ENCODE measurements at places on chromosomes 7 and 10.

DNA sequence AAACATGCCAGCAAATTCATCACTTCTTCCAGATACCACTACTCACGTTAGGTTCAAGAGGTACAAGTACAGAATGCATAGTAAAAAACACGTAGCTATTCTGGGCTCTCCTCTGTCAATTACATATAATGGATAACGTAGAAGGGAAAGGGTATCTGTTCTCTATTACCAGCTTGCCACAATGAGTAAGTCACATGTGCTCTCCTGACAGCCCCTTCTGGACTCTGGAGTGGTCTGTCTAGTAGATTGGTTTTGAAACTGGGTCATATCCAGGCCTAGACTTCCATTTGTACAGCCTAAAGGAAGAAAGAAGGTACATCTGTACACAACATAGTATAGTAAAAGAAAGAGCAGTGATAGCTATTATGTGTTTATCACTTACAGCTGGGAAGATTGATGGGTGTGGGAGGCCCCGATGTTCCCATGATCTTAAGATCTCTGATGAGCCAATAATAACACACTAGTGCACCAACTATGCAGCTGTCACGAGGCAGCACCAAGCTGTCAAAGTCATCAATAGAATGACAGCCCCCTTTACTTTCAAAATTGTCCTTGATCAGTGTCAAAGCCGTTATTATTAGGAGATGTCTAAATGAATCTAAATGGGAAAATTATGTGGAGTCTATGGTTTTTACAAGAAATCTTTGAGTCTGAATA is 161.9 kb upstream of the AGK start:
- no peak for DNase-seq

- peak; percentile 64 for DNase-seq
These were observed 49.7 kb upstream of the DDC start for GRCh38 chr7:50614721-50615518.

DNA sequence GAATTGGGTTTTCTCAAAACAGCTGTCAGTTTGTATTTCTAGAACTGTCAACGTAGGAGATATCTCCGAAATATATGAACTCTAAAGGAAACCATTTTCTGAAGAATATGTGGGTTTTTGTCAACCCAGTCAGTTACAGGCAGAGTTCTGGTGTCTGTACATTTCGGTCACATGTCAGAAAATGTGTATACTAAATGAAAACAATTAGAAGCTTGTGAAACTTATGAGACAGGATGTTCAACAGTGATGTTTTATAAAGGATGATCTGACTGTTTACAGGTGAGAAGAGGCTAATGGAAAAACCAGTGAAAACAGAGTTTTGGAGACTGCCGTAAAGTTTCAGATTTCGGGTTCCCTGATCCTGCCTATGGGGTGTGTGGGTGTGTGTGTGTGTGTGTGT is 6.2 kb downstream of the JAZF1 start:
- no peak for DNase-seq

DNA sequence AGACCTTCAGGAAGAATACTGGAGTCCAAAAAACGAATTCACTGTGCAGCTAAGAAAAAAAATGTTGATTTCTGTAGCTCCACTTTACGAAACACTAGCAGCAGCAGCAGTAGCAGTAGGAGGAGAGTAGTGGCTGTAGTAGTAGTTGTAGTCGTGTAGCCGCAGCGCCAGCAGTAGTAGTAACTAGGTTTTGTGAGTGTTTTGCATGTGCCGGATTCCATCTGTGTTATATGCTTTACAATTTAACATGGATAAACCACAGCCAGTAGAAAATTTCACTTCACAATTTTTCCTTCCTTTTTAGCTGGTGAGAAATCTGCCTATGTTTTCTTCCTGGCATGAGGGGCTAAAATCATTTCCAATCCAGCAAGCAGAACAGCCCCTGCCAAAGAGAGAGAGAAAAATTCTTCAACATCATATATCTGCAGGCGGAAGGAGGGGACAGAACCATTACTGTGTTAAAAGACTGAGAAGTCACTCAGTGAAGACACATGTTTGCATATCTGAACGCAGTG is 148.4 kb upstream of the C7orf33 start:
- no peak for DNase-seq

- DNase-seq: no peak
These were observed 40.4 kb upstream of the DLX5 start for GRCh38 chr7:97064972-97065587.

DNA sequence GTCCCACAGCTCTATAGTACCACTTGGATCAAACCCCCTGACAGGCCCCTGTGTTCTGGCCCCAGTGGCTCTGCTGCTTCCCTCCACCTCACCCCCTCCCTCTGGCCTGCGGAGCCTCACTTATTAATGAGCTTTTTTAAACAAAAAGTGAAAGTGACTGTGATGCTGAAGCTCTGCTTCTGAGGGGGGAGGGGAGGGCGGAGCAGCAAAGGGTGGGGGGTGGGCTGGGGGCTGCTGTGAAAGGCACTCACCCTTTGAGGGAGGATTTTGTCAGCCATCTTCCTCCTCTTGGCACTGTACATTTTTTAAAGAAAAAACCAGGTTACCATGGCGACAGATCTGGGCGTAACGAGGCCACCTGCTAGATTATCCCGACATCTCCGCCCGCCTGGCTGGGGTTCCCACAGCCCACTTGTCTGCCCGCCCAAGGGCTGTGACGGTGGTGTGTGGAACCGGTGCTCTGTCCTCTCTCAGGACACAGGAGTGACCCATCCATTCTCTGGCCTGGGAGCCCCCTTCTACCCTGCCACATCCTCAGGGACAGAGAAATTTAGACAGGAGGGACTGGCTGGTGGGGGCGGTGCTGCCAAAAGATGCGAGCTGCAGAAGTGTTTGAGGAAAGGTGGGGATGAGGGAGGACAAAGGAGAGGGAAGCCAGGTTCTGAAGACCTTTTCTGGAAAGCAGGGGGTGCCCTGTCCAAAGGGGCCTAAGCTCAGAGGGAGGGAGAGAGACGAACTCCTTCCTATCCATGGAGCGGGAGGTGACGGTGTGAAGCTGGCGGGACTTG is 4.9 kb downstream of the SMARCD3 start:
- no peak for DNase-seq

- no peak for DNase-seq
These were observed 66.8 kb downstream of the UPF2 start for GRCh38 chr10:11975795-11976194.

GRCh38 chr7:131364767-131365344 is 37.2 kb downstream of the MKLN1 start:
- DNase-seq: no peak

DNA sequence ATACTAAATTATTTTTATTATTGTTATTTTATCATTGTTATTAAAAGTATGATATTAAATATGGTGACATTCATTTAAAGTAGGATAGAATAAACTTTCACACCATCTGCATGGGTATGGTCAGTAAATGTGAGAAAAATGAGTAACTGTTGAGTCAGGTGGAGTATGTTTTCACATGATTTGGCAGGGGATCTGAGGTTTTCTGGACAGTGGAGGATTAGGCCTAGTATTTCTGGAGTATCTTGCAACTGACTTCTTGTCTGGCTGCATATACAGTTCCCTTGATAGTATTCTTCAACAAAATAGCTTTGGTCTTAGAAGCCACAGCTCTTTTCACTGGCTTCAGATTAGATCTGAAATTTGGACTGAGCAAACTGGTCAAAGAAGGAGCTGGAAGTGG is 54.5 kb downstream of the GBF1 start:
- no peak for DNase-seq

DNA sequence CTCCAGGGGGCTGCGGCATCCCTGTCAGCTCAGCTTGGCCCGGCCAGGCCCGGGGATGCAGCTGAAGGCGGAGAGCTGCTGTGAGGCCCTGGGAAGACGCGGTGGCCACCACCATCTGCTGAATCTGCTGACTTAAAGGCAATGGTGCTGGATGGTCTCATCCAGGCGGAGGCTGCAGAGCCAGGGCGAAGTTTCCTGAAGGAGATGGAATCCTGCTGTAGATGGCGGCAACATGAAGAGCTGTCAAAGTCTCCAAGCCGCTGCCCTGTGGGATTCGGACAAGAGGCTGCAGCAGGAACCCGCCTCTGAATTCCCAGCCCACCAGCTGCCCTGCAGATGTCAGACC is 200.1 kb downstream of the PTPRN2 start:
- no peak for DNase-seq

DNA sequence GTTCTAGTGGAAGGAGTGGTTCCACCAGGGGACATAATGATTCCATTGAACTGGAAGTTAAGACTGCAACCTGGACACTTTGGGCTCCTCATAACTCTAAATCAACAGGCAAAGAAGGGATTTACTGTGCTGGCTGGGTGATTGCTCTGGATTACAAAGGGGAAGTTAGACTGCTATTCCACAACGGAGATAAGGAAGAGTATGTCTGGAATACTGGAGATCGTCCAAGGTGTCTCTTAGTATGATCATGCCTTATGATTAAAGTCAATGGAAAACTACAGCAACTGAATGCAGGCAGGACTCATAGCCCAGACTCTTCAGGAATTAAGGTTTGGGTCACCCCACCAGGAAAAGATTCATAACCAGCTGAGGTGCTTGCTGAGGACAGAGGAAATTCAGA is 310.6 kb upstream of the MGMT start:
- no peak for DNase-seq

GRCh38 chr10:113345826-113346624 is 206.8 kb upstream of the HABP2 start:
- no peak for DNase-seq

GRCh38 chr10:97210543-97210960 is 24.8 kb upstream of the SLIT1 start:
- peak; percentile 79 for DNase-seq

- no peak for DNase-seq
These were observed 47.6 kb downstream of the PLXNA4 start for GRCh38 chr7:132528695-132529094.

GRCh38 chr10:89337484-89337883 is 9.7 kb downstream of the IFIT3 start:
- no peak for DNase-seq

DNA sequence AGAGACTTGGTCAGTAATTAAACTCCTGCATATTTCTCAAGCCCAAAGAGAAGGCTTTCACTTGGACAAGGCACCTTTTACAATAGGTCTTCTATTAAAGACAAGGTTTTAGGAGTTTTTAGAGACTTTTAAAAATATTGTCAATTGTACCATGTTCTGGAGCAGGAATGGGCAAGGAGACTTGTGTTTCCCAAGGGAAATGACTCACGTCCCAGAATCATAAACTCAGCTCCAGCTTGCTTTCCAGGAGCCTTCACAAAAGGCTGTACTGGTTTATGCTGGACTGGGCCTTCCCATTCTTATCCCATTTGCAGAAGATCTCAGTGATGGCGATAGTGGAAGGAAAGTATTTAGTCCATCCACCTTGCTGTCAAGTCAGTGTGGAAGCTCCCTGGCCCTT is 7.8 kb upstream of the GLI3 start:
- DNase-seq: no peak

DNA sequence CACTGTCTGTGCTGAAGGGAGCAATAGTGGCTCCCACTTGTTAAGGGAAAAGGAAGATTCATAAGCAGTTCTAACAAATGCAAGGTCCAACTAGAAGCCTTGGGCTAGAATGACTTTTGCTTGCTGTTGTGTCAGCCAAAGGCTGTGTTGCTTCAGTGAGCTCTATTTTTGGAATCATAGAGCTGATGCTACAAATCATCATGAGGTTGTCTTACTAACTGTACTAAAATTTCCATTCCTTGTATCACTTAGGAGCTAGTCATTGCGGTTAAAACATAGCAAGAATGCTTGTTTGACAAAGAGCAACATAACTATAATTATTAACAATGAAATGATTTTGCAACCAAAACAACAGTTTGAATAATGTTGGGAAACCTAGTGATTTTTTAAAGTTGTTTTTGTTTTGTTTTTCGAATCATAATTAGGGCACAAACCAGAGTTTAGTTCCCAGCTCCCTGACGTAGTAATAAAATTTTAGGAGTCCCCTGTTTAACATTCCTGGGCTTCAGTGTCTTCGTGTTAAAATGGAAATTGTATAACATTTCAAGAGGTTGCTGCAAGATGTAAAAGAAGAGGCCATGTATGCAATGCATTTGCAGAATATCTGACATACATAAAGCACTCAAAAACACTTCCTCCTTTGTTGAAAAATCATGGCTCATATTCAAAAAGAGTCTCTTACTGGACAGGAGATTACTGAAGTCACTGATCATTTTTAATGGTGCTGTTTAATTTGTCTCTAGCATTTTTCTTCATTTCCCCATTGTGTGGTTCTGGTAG is 183.4 kb downstream of the MACC1 start:
- DNase-seq: no peak

DNA sequence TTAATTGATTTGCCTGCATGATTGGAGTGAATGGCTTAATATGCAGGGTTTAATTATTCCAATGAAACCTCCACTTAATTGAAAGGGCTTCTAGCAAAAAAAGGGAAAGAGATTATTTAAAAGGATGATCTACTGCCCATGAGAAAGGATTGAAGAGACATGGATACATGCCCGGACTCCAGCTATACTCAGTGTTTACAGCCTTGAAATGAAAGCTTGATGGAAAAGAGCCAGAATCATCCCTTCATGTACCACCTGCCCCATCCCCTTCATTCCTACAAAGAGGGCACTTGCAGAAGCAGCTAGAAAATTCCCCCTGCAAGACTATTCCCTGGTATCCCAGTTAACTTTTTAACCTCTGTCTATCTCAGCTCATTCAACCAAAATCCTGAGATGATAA is 78.4 kb downstream of the CARD11 start:
- no peak for DNase-seq

DNA sequence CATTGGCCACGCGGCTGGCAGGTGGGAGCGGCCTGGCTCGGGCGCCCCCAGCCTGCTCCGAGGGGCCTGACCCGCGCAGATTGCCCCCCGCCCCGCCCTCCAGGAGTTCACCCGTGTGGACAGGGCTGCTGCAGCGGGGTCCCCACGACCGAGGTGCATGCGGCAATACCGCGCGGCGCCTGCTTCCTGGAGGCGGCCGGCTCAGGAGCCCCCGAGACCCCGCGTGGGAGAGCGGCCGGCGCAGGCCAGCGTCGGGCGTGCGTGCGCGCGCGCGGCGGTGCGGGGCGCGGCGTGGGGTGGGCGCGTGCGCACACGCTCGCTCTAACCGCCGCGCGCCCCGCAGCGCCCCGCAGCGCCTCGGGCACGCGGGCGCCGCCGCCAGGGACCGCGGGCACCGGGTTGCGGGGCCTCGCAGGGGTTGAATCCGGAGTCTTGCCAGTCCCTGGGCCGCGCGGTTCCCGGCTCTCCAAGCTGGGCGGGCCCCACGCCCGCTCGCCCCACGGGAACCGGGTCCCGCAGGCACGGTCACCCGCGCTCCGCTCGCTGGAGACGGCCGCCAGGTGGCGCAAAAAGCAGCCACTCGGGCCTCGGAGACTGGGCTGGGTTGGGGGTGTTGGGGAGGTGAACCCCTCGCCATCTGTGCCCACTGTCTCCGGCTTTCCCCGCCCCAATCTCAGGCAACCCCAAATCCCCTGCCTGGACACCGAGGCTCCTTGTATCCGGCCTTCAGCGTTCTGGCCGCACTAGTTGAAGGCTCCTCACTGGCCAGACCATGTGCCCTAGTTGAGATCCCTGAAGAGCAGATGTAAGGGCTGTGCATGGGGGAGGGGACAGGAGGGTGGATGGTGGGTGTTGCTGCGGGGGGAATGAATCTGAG is 1.3 kb upstream of the ACHE start:
- DNase-seq: peak; percentile 70

Data from pancreas (tissue), 10 donors.